Stimulated activated naive CD4-positive, alpha-beta T cell (primary cell): ENCODE measurements at places on chromosomes 7 and 10.

DNA sequence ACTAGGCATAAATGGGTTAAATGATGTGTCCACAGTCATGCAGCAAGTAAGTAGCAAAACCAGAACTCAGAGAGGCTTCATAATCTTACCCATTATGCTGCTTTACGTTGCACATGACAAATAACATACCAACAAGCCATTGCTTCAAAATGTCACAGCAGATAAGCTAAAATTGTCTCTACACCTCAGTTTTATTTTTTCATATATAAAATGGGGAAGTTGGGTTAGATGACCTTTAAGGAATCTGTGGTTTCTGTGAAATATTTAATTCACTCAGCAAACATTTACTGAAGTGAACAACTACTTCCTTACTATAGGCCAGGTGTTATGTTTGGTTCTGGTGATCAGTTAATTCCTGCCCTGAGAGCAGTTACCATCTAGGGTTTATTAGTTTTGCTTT, 2.2 kb upstream of the ASCC1 start:
- DNase-seq, result no peak

DNA sequence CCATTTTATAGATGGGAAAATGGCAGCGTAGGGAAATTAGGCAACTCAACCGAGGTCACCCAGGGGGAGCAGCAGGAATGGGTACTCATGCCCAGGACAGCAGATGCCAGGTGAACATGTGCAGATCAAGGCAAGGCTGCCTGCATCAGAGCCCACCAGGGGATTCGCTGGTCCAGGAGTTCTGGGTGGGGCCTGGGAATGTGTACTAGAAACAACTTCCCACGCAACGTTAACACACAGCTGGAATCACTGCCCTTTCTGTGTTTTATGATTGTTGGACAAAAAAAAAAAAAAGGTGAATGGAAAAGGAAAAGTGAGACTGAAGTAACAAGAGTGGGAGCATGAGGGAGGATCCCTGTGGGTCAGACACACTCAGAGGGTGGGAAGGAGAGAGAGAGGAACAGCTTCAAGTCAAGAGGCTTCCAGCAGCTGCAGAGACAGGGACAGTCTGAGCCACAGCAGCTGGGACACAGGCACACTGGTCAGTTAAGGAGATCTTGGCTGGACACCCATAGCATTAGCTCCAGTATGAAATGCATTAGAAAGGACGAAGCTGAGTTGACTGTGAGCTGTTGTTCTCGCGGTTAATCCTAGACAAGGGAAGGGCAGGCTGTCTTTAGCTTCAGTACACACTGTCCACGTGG, 187.9 kb upstream of the INHBA start:
- DNase-seq, result no peak

DNA sequence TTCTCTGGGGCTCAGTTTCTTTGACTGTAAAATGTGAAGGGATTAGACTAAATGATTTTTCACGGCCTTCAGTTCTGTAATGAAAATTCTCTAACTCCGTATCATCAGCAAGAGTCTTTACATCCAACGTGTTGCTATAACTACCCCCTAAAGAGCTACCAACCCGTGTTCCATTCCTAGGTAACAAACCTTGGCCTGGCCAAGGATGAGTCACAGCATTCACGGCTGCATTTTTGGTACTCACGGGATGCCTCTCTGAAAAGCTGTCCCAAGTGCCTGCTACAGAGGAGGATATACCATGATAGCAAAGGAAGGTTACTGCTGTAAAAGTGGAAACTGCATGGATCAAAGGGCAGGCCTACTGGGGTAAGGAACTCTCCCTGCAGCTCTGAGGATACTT, 5.9 kb downstream of the LRRC4 start:
- no peak for DNase-seq

- no peak for DNase-seq
Measured at GRCh38 chr10:101572785-101573184, 15.3 kb downstream of the POLL start.

GRCh38 chr7:76386691-76387260, 22.7 kb downstream of the SSC4D start:
- no peak for DNase-seq

GRCh38 chr10:103238506-103239252, 7.0 kb upstream of the RPEL1 start:
- no peak for DNase-seq

GRCh38 chr10:85648279-85648754, 718.3 kb downstream of the GRID1 start:
- no peak for DNase-seq

GRCh38 chr7:83879063-83879462, 230.1 kb upstream of the SEMA3E start:
- DNase-seq, result no peak

DNA sequence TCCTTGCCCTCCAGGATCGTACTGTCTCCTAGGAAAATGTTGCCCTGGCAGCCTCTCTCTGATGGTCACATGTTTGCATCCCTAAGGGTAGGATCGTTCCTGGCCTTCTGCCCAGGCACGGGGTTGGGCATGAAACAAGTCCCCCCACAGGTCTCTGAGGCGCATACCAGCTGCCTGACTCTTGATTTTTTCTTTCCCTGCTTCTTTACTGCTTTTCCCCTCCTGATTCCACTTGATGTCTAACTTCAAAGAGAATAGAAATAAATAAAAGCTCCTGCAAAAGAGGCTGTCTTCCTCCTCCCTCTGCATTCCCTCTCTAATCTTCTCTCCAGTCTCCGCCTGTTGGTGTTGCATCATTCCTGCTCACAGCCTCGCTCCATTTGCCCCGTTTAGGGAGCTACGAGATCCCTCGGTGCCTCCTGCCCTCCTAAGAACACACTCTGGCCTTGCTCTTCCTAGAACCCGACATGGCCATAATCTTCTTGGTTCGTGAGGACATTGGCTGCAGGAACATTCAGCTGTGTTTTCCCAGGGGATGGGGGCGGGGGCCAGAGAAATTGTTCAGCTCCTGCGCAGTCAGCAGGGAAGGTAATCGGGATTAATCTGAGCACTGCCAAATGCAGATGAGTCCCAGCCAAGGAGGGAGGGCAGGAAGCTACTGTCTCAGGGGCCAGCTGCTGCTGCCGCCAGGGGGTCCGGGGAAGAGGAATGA, 26.0 kb downstream of the LEP start:
- no peak for DNase-seq

DNA sequence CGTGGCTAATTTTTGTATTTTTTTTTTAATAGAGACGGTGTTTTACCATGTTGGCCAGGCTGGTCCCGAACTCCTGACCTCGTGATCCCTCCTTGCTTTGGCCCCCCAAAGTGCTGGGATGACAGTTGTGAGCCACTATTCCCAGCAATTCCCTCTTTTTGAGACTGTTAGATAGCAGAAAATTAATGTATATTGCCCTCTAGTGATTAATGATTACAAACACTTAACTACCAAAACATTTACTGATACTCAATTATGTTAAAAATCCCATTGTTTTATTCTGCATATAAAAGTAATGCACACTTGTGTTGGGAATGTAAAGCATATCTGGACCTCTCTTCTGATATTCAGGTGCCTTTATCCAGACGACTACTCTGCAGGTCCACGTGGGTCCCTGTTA, 41.2 kb upstream of the COBL start:
- no peak for DNase-seq
